Fibroblast of lung (primary cell): ENCODE measurements at places on chromosomes 1 and 21. TPM values are rescaled to one million over a fixed set of nuclear protein-coding genes. Genes with fewer than 3 reads are reported as not detected.

TAS1R1 gene
- total RNA-seq = under 0.01 and 0.17 TPM in 2 replicates

CRYAA gene
- total RNA-seq = not detected in 2 replicates

ST6GALNAC5 gene
- 0.83 and 1.3 TPM in 2 replicates for total RNA-seq

C1QTNF12 gene
- 1.0 and 4.1 TPM in 2 replicates for total RNA-seq

OR2T2 gene
- total RNA-seq = not detected in 2 replicates
